ENCODE measurements at places on chromosomes 11 and 22.
A peak's percentile ranks its signal among the peaks of the same experiment; 100 is the strongest.

GRCh38 chr11:20873054-20873453 is 203.7 kb downstream of the NELL1 start:
- DNase-seq = peak; percentile 24

GRCh38 chr11:2581931-2582350 is 117.9 kb downstream of the KCNQ1OT1 start:
- DNase-seq = no peak

- DNase-seq = peak; percentile 86
These were observed 13.1 kb downstream of the ADM start for GRCh38 chr11:10317776-10318526.

- DNase-seq = no peak
These were observed 733.4 kb downstream of the JRKL start for GRCh38 chr11:97123237-97123636.

- DNase-seq = no peak
These were observed 97.7 kb downstream of the ABTB2 start for GRCh38 chr11:34260072-34260575.

- DNase-seq = no peak
These were observed 300.0 kb upstream of the DDI1 start for GRCh38 chr11:103736315-103737036.

GRCh38 chr22:19147195-19147780 is 2.8 kb downstream of the GSC2 start:
- no peak for DNase-seq

GRCh38 chr22:37229805-37230672 is 14.0 kb downstream of the RAC2 start:
- DNase-seq = peak; percentile 92

DNA sequence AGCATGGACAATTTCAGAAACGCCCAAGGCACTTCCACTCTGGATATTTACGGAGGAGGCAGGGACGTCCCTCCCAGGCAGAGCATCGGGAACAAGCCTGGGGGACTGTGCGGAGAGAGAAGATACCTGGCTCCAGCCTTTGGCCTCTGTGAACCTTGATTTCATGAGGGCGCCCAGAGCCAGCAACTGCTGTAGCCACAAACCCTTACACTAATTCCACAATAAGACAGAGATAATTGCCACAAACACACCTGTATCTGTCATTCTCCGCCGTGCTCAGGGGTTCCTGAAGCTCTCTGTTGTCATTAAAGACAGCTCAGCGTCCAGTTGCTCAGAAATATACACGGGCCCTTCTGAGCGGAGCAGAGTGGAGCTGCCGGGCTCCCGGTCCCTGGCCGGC is 1292.1 kb downstream of the TBC1D22A start:
- DNase-seq = no peak

DNA sequence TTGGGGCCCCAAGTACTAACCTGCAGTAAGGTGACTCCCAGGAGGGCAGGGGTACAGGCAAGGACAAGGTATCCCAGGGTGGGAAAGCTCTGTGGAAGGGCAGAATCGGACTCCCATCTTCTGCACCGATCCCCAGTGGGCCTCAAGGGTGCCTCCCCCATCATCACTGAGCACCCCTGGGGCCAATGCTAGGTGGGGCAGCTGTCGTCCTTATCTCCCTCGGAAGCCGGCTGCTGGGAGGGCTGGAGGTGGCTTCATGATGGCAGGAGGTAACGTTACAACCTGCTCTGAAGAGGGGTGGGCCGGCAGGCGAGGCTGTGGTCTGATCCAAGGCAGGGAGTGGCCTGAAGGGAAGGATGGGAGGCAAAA is 87.6 kb upstream of the LINC01488 start:
- no peak for DNase-seq

- no peak for DNase-seq
These were observed 10.5 kb upstream of the PATL1 start for GRCh38 chr11:59679347-59679746.

DNA sequence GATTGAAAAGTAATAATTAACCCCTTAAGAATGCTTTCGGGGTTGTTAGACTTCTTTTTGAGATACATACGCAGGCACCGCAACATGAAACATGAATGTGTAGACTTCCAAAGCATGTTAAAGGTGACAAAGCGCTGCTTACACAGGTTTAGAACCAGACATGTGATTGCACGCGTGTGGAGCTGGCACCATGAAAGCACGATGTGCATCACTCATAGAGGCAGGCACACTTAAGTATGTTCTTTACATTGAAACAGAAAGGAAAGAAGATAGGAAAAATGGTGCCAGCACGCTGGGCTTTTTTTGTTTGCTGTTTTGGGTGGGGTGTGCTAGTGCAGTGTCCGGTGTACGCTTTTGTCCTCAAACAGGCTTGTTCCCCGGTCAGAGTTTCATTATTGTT is 83.6 kb upstream of the PPARA start:
- no peak for DNase-seq

GRCh38 chr11:132114185-132114584 is 743.8 kb downstream of the NTM start:
- DNase-seq = no peak

DNA sequence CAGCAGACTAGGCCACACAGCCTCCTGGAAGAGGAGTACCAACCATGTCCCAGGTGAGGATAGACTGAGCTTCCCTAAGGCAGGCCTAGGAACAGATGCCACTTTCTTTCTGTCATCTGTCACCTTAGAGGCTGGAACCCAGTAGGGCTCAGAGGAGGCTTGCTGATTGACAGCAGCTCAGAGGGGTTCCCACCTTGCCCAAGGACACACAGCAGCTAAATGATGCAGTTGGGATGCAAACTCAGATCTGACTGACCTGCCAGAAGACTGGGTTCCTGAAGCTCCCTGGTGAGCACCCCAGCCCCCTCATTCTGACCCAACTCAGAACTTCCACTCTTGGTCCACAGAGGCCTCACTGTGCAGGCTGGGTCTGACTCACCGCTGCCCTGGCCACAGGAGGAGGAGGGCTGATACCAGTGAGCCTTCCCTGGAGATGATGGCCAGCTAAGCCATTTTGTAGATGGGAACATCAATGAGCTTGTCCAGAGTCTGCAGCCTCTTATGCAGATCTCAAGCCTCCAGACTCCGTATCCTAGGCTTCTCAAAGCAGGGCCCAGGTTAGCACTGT is 14.0 kb downstream of the CAPN5 start:
- no peak for DNase-seq

DNA sequence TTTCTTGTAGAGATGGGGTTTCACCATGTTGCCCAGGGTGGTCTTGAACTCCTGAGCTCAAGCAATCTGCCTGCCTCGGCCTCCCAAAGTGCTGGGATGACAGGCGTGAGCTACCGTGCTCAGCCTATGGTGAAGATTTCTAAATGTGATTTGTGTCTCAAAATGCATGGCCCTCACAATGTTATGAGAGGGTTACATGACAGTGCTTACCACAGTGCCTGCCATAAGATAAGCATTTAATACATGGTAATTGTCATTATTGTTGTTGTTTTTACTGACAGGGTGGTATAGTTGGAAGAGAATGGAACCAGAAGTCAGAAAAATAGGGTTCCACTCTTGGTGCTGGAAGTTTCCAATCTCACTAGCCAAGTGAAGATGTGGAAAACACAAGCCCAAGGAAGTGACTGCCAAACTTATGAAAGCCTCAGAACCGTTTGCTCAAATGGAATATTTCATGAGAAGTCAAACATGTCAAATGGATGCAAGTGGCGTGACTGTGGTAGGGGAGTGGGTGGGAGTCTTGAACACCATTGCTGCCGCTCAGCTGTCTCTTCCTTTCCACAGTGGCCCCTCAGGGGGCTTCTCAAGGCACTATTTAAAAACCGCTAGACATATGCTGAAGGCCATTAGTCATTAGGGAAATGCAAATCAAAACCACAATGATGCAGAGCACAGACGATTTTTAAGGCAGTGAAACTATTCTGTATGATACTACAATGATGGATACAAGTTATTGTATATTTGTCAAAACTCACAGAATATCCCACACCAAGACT is 29.1 kb upstream of the LMO2 start:
- peak; percentile 50 for DNase-seq

GRCh38 chr11:109285465-109285864 is 136.5 kb upstream of the C11orf87 start:
- no peak for DNase-seq

- no peak for DNase-seq
These were observed 855 bp upstream of the MS4A5 start for GRCh38 chr11:60428517-60428916.

DNA sequence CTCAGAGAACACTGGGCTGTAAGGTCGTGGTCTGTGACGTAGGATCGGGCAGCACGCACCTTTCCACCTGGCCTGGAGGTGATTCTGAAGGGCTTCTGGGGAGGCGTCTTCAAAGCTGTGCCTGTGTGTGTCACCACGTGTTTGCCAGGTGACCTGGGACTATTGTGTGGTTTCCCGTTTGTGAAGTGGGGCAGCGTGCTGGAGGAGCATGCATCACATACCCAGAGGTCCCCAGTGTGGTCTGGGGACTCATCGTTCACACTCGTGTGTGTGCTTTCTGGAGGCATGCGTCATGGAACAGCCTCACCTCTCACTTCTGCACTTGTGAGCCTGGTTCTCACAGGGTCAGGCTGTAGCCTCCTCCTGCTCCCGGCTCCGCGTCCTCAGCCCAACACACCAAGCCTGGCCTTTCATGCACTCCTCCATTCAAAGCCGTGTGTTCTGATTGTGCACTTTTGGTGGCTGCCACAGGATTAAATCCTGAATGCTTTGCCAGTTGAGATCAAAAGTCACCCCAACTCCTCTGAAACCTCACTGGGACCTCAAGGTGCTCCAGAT is 106.3 kb downstream of the KCNQ1OT1 start:
- no peak for DNase-seq

- DNase-seq = no peak
These were observed 3.4 kb upstream of the NXPE1 start for GRCh38 chr11:114563077-114563476.

DNA sequence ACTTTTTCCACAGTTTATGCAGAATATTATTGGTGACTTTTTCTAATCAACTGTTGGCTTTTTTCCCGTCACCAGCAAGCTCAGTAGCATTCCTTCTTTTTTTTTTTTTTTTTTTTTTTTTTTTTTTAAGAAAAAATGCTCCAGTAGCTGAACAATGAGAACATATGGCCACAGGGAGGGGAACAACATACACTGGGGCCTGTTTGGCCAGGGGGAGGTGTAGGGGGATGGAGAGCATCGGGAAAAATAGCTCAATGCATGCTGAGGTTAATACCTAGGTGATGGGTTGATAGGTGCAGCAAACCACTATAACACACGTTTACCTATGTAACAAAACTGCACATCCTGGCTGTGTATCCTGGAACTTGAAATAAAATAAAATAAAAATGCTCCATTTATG is 82.5 kb downstream of the ARHGAP42 start:
- no peak for DNase-seq

GRCh38 chr11:16151138-16151537 is 205.2 kb downstream of the SOX6 start:
- no peak for DNase-seq

DNA sequence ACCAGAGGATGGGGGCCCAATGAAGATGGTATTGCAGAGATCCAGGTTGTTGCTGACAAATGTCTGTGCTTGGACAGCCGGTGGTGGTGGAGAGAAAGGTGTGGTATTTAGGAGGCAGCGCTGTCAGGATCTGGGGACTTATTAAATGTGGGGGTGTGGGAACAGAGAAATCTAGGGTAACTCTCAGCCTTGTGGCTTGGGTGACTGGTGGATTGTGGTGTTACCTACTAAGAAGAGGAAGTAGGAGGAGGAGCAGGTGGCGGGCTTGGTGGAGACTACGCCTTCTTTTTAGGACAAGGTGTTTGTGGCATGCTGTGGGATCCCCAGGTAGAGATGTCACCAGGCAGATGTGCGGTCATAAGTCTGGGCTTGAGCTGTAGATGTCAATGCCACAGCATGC is 144.0 kb downstream of the GRIK4 start:
- DNase-seq = no peak

- DNase-seq = no peak
These were observed 369.5 kb downstream of the AASDHPPT start for GRCh38 chr11:106446955-106447354.

GRCh38 chr11:1521382-1522080 is 35.0 kb upstream of the MOB2 start:
- DNase-seq = peak; percentile 71

DNA sequence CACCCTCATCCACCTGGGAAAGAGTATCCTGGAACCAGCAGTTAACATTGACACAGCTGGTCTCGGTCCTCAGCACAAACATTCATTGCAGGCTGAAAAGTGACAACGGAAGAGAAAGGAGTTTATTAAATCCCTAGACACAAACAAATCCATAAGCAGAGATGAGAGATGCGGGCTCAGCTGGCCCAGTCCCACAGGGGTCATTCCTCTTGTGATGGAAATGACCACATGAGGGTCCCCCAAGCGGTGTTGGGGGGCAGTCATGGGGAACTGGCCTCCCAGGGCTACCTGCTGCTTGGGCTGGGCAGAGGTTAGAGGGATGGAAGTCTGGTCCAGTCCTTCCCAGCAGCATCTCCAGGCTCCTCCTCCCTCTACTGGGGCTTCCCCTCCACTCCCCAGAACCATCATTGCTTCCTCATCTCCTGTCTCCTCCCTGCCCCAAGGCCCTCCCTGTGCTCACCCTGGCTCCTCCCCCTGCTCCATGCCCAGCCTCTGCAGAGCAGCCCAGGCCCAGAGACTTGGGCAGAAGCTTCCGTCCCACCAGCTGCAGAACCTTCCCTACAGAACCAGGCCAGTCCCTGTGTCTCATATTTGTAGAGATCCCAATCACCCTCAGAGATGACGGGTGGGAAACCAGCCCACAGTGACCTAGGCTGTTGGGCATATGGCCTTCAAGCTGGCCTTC is 5.4 kb upstream of the IGLL5 start:
- no peak for DNase-seq

GRCh38 chr11:114606003-114606801 is 10.6 kb upstream of the NXPE4 start:
- DNase-seq = no peak

- DNase-seq = peak; percentile 83
These were observed 5.7 kb upstream of the INTS4 start for GRCh38 chr11:78000193-78000592.

DNA sequence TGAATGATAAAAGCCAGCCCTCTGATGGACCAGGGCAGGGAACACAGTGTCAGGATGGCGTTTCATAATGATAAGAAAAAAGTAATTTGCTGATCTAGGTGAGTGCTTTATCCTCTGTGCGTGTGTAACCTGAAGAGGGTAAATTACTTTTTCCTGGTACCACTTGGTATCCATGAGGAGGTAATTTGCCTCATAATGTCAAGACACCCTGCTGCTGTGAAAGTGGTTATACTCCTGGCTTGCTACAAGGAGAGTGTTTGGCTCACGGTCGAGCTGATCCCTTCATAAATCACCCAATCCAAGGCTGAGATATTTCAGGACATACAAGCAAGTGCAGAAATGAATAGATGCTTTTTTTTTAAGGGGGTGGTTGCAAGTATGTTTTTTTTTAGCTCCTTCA is 207.2 kb upstream of the PGR start:
- DNase-seq = no peak

DNA sequence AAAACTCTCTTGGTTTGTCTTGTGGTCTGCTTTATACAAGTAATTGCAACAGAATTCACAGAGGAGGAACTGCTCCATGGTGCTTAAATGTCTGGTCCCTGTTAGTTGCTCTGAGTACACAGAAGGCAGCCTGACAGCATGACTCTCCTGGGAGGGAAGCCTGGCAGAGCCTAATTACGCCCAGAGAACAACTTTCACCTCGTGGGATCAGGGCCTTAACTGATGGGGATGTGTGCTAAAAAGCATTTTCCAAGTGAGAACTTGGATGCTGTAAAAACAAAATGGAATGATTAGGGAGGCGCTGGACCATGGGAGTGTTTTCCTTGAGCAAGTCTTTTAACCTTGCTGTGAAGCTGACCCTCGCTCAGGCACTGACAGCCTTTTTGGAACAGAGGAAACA is 154.0 kb upstream of the TENM4 start:
- no peak for DNase-seq

GRCh38 chr11:20661445-20661844 is 7.9 kb upstream of the NELL1 start:
- no peak for DNase-seq

- no peak for DNase-seq
These were observed 803.2 kb upstream of the CCDC90B start for GRCh38 chr11:84089072-84090057.

Data from OCI-LY7 (cell line).